Activated CD4-positive, alpha-beta T cell treated with anti-CD3 and anti-CD28 coated beads, Interleukin-2, amount 50 U/mL, for 24 hours (primary cell): ENCODE measurements at places on chromosomes 16 and 17.

- no peak for DNase-seq
Measured at GRCh38 chr17:74374858-74375257, 7.6 kb downstream of the GPR142 start.

DNA sequence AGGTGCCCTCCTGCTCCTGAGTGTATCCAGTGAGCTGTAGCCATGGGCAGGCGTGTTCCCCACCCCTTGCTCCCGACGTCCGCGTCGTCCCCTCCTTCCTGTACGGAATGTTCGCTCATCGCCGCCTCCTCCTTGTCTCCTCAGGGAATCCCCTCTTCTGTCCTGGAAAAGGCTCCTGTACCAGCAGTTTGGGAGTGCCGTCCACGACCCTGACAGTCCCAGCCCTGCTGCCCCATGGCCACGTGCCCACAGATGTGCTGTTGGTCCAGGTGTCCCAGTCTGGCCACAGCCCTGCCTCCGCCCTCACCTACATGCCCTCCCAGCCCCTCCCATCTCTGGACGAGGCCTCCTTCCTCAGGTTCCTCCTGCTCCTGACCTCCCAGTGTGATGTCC is 30.2 kb downstream of the OR1D5 start:
- DNase-seq: no peak

GRCh38 chr17:56918916-56919315 is 5.1 kb upstream of the TRIM25 start:
- DNase-seq: no peak

GRCh38 chr17:62824290-62825131 is 16.4 kb upstream of the MARCHF10 start:
- DNase-seq: no peak

DNA sequence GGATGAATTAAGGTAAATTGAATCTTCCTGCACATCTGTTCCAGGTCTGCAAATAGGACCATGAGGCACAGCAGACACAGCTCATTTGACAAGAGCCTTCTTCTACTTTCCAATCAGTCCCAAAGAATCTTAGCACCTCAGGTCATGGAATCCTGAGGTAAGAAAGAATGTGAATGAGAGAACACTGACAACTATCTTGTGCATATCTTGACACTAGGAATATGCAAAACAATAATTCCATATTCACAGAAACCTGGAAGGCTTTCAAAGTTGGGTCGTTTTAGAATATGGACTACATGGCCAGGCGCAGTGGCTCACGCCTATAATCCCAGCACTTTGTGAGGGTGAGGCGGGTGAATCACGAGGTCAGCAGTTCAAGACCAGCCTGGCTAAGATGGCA is 1009.4 kb upstream of the GOT2 start:
- DNase-seq: no peak
